ENCODE measurements at places on chromosomes 3 and 15.

DNA sequence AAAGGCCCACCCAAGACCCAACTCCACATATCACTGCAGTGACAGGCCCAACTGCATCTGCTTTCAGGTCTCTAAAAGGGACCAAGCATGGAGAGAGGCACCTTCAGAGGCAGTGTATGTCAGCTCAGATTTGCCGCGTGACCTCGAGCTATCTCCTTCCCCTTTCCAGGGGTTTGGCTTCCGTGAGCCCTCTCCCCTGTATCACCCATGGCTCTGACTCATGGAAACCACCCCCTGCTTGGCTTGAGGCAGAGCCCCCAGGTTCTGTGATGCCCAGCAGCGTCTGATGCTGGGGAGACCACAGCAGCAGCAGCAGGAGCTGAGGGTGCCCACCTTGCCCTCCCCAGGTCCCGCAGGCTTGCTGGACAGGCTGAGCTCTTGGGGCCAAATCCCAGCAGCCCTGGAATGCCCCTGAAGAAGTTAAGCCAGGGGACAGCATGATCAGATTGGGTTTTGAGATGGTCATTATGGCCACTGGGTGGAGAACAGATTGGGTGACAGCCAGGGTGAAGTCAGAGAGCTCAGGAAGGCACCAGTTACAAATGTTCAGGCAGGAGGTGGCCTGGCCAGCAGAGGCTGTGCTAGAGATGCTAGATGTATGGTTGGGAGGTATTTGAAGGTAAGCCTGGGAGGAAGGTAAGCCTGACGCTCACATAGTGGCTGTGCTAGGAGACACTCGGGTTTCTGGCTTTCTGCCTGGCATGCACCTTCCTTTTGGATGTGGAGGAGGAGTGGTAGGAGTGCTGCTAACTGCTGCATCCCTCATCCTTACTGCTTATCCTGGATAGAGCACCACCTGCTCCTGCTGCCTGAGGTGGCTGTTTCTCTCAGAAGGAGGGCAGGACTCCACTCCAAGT lies 42.9 kb downstream of the FGD5 start:
- no peak for DNase-seq

DNA sequence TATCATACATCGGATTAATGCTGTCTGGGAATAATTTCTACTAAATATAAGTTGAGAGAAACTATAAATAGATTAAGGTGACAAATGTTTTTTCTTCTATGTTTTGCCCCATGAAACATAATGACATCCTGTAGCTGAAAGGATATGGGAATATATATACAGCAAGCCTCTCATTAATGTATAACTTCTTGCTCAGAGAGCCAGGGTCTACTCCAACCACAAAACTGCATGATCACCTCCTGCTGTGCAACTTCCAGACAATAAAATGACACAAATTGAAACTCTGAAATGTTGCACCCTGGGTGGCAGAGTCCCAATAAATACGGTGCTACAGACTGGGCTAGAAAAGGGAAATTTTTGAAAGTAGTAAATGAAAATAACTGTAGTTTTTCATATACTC lies 571.9 kb upstream of the CBLB start:
- DNase-seq = no peak

GRCh38 chr3:24191801-24192403 lies 246.8 kb downstream of the NR1D2 start:
- no peak for DNase-seq

DNA sequence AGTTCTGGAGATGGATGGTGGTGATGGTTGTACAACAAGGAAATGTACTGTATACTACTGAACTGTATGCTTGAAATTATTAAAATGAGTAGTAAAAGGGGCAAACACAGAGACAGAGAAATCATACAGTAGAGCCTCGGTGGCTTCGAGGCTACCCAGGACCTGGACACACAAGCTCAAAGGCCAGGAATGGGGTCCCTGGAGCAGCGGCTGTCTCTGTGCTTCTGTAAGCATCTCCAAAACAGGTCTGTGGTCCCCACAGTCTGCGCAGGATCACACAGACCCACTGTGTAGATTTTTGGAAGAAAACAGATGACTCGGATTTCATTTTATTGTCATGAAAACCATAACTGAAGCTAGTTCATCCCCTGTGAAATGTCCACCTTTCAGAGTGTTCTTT lies 39.7 kb downstream of the PGPEP1L start:
- no peak for DNase-seq

DNA sequence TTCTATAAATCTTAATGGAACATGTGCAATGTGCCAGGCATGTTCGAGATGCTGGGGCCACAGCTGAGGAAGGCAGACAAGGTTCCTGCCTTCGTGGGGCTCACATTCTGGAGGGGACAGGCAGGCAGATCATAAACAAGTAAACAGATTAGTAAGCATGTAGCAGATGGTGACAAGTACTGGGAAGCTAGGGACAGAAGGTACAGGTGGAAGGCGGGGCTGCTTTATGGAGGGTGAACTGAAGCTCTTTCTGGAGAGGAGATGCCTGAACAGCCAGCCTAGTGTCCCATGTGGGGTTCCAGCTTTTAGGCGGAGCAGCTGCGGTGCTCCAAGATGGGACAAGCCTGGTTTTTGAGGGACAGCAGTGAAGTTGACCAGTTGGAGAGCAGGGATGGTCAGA lies 74.7 kb upstream of the SNRK start:
- DNase-seq = no peak

Measured in foreskin melanocyte (primary cell).